Ammon's horn (tissue), 1 donor: ENCODE measurements at places on chromosomes 2 and 18.

- no peak for DNase-seq
These were observed 270.8 kb upstream of the NT5C1B start for GRCh38 chr2:18860179-18860578.

- DNase-seq = no peak
These were observed 16.6 kb downstream of the POLE4 start for GRCh38 chr2:74975016-74975415.

DNA sequence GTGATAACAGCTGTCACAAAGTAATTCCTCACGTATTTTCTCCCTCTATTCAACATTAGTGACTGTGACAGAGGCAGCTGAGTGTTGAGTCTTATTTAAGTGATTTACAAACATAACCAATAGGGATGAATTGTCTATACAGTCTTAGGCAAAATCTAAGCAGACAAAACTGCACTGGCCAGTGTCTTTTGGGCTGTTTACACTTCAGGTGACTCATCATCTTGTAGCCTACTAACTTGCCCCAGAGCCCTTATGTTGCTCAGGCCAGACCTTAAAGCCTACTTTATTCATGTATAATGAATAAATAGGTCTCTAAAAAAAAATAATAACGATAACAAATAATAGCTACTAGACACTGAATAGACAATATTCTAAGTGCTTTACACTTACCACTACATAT lies 17.2 kb downstream of the THOC1 start:
- DNase-seq = no peak

GRCh38 chr2:159124441-159124911 lies 156.0 kb downstream of the TANC1 start:
- DNase-seq = no peak

GRCh38 chr18:29160170-29160569 lies 983.2 kb upstream of the CDH2 start:
- DNase-seq = no peak

GRCh38 chr2:118668431-118669424 lies 178.7 kb downstream of the EN1 start:
- DNase-seq = no peak

DNA sequence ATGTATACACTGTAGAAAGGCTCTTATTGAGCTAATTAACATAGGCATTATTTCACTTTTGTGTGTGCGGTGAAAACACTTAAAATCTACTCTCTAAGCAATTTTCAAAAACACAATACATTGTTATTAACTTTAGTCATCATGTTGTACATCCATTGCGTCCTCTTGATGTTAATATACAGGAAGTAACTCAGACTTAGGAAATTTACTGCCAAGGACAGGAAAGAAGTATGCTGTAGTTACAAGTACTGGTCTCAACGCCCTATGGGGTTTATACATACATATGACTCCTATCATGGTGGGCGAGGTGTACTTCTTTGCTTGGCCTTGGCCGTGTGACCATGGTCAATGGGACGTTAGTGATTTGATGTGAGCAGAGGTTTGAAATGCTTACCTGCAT lies 15.5 kb downstream of the SCTR start:
- no peak for DNase-seq

DNA sequence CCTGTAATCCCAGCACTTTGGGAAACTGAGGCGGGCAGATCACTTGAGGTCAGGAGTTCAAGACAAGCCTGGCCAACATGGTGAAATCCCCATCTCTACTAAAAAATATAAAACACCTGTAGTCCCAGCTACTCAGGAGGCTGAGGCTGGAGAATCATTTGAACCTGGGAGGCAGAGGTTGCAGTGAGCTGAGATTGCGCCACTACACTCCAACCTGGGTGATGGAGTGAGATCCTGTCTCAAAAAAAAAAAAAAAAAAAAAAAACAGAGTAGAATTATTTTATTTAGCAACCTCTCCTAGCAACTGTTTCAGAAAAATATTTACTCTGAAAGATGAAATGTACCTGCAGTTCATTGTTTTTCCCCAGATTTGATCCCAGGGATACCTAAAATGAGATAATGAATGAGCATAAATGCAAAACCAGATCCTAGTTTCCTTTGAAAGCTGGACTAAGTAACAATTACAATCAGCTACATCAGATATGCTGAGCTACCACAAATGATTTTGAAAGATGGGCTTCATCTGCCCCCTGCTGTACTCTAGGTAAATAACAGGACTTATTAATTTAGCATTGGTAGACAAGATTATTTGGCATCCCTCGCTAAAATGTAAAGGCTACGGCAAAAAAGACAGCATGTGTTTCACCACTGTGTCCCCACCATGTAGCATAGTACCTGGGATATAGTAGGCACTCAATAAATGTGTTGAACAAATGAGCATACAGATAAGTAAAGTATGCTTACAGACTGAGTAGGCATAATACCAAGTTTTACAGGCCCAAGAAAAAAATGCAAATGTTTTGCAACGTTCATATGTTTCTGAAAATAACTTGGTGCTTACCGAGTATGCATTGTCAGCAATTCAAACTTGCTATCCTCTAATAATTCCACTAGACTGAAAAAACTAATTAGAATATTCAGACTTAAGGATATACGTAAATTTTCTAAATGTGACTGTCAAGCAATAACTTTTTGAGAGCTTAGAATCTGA lies 102.5 kb downstream of the ATL2 start:
- peak; percentile 77 for DNase-seq

GRCh38 chr2:127084611-127085316 lies 22.2 kb downstream of the BIN1 start:
- DNase-seq = no peak

DNA sequence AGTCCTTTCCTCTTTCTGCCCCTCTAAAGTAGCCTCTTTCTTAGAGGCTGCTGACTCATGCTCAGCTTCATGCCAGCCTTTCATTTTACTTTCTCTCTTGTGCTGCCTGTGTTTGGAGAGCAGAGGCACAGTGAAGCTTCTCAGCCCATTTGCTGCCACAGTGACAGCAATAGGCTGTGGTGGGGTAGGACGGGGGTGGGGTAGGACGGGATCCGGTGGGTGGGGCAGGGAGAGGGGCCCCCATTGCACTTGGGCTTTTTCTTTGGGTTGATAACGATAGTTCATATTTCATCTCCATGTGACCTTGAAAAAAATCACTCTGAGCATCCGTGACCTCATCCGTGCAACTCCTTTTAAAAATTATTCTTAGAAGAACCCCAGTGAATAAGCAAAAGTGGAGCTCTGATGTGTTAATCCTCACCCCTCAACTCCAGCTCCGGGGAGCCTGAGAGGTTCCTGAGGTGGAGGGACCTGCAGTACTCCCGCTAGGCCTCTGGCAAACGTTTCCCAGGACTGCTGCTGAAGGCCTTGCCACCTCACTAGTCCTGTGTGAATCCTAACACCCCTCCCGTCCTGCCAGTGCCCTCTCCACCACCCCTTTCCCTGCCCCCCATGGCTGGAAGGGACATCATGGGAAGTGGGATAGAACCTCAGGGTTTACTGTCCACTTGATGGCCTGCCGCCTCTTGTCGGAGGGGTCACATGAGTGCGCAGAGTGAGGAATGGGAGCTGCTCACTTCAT lies 70.8 kb downstream of the INPP4A start:
- DNase-seq = no peak

GRCh38 chr2:2714408-2714807 lies 383.3 kb upstream of the MYT1L start:
- no peak for DNase-seq

- no peak for DNase-seq
These were observed 82.2 kb upstream of the LRPPRC start for GRCh38 chr2:44077942-44078511.

GRCh38 chr2:240427729-240428128 lies 7.7 kb upstream of the GPC1 start:
- DNase-seq = no peak

DNA sequence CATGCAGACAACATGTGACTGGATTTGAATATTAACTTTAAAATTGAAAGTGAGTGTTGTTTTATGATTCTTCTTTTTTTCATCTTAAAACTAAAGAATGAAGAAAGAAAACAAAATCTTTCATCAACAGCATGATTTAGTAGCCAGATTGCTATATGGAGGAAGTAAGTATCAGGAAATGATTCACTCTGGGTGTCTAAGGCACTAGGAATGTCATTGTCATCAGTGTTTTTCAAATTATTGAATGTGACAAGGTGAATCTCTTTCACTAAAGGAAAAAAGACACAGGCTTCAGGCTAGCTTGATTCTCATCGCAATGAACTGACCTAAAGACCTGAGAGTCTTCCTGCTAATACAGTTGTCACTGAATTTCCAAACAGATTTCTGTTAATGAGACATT lies 430.1 kb downstream of the FBXO15 start:
- no peak for DNase-seq

DNA sequence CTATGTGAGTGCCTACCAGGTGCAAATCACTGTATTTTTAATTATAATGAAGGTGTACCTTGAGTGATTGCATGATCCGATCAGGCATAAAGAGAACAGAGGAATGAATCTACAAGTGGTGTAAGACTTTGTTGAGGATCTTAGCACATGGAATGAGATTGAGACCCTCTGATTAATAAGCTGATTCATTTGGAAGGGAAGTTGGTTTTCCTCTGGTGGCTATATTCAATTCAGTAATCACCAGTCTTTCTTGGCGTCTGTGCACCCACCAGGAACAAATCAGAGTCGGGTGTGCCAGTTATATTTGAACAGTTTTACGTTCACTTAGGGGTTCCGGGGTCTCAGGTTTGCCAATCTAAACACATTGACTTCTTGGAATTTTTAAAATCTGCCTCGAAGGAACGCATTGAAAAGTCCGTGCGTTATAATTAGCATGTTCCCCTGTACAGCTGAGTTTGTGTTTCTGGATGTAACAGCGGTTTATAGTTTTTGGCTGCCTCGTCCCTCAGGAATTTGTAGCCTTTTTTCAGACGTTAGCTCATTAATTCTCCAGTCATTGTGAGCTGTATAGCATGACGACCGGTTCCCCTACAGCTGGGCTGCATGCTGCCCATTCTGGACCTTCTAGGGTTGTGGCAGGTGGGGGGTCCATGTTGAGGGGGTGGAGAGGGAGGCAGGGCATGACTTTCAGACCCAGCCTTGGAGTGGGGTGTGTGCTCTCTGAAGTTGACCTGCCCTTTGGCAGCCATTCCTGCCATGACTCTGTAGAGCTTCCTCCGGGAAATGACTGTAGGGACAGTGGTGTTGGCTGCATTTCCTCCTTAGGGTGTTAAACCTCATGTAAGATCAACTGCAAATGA lies 20.3 kb downstream of the MYO1B start:
- DNase-seq = no peak

DNA sequence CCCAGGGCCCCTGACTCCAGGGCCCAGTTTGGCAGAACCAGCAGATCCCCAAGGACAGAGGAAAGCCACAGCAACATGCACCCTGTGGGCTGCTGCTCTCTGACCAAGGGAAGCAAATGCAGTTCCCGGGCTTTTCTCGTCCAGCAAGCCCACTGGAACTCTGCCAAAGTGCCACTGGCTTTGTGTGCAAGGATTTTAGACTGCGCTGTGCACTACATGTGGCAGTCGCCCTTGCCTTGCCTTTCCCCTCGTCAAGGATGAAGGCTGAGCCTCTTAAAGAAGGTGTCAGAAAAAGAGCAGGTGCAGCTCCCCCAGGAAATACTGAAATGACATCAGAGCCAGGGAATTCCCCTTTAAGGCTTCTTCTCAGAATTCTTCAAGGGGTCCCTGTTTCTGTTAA lies 199.2 kb downstream of the TFCP2L1 start:
- DNase-seq = no peak

- no peak for DNase-seq
These were observed 4.1 kb upstream of the TMEM18 start for GRCh38 chr2:681312-681711.

DNA sequence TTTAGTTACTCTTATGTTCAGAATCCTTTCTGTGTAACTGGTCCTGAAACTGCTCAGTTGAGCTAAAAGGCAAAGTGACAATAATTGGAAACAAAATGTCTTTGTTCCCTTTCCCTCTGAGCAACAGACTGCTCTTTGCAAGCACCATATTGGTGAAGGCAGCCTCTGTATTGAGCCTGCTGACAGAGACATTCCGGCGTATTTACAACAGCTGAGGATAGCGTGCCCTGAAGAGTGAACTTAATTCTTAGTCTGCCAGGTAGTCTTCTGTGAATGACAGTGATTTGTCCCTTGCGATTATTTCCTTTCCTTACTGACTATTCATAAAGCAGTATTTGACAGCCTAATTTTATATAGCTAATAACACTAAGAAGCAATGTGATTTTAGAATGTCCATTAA lies 239.1 kb downstream of the CPS1 start:
- peak; percentile 13 for DNase-seq

- DNase-seq = no peak
These were observed 408.5 kb downstream of the ZEB2 start for GRCh38 chr2:144111437-144111836.

DNA sequence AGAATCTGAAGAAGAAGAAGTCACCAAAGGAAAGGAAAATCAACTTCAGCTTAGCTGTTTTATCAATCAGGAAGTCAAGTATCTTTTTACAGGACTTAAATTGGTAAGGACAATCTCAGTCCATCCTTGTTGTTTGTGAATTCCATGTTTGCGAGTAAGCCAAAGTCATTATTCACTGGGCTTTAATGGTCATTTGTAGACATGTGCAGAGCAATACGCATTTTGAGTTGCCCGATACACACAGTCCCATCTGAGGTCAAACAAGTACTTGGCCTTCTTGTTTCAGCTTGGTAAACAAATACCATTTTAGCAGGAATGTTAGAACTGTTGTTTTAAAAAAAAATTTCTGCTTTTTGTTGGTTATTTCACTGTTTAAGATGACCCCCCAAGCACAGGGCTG lies 40.9 kb downstream of the USP14 start:
- DNase-seq = no peak

DNA sequence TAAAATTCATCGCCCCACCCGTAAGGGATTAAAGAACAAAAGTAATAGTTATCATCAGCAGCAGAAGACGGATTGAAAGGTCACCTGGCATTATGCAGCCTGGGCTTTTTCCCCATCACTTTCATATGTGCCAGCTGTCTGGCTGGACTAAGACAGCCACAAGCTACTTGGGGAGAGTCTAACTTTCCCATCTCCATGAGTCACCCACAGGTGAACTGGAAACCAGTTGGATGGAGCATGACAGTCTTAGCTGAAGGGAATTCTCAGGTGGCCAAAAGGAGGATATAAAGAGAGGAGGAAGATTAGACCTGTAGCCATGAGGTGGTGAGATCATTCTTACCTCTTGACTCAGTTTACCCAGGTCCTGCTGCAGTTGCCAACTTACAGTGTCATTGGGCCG lies 7.0 kb upstream of the FAM178B start:
- no peak for DNase-seq

- DNase-seq = no peak
These were observed 324.0 kb downstream of the IRS1 start for GRCh38 chr2:226475650-226476049.

DNA sequence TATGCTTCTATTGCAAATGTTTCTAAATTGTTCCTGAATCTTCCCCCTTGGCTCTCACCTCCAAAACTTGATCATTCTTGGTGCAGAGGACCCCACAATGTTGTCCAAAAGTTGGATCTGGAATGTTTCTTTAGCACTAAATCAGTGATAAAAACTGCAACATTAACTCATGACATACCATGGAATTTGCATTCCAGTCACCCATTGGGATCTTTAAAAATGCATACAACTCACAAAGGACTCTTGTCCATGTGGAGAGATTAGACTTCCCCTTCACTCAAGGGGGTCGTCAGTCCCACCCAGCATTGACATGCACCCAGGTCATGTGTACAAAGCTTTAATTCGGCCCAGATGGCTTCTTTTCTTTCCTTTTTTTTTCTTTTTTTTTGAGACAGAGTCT lies 169.3 kb downstream of the SETBP1 start:
- no peak for DNase-seq
